ENCODE measurements at places on chromosomes 7 and 10.

DNA sequence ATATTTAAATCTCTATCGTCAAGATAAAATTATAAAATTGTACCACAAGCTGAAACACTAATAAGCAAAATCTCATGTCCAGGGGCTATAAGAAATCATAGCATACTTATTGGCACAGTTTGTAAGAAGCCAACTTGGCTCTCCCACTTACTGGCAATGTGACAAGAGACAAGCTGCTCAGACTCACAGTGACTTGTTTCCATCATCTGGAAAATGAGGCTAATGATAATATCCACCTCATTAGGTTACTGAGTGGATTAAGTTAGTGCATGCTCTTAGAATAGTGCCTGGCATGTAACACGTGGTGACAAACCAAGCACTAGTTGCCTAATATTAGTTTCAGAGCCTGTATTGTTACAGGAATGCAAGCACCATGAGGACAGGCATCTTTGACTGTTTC, 234.4 kb downstream of the GLI3 start:
- no peak for DNase-seq

GRCh38 chr7:116527521-116527920, 2.7 kb downstream of the CAV1 start:
- DNase-seq: no peak

DNA sequence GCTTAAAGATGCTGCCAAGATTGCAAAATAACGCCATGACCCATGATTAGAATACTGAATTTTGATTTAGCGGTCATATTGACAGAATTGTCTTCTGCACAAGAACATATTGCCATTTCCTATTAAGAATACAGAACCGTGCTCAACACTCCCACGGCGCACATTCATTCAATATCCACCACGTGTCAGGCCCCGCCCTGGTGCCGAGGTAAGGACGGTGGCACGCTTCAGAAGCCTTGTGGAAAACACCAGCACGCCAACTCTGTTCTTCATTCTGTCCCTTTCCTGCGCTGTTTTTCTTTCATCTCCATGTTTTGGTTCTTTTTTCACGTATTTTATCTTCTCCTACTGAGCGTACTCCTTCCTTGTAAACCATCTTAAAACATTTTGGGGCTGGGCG, 189.3 kb downstream of the ZMYND11 start:
- DNase-seq: no peak

- DNase-seq: no peak
These were observed 31.3 kb upstream of the SHH start for GRCh38 chr7:155843426-155844018.

- DNase-seq: no peak
These were observed 69.7 kb downstream of the CFAP46 start for GRCh38 chr10:132872658-132873057.

DNA sequence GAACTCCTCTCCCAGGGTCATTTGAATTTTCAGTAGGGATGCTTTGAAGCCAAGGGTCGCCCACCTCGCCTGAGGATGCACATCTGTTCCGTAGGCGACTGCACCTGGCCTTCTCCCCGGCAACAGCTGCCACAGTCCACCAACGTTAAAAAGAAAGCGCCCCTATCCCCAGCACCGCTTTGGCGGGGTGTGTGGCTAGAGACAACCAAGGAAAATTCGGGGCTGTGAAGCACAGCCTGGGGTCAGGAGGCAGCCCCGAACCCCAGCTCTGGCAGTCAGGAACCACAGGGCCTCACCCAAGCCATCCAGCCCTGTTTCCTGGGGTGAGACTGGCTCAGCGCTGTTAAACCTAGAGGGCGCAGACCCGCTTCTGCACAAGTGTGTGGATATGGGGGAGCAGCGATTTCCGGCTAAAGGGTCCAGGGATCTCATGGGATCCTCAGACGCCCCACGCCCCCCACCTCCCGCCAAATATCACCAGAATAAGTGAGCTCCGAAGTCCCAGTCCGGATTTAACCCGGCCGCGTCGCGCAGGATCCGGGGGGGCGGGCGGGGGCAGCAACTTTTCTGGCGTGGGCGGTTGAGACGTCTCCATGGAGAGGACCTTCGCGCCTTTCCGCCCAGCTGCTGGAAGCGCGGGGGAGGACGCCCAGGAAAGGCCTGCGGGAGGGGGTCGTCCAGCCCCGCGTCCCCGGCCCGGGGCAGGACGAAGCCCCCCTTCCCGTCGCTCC, 822 bp downstream of the ZC3HAV1L start:
- no peak for DNase-seq

- no peak for DNase-seq
These were observed 10.0 kb upstream of the DNMBP start for GRCh38 chr10:100019787-100020141.

Measured in gastrocnemius medialis (tissue), 4 donors.